ENCODE measurements at places on chromosomes 12 and 14. TPM values are rescaled to one million over a fixed set of nuclear protein-coding genes. Genes with fewer than 3 reads are reported as not detected.

DNA sequence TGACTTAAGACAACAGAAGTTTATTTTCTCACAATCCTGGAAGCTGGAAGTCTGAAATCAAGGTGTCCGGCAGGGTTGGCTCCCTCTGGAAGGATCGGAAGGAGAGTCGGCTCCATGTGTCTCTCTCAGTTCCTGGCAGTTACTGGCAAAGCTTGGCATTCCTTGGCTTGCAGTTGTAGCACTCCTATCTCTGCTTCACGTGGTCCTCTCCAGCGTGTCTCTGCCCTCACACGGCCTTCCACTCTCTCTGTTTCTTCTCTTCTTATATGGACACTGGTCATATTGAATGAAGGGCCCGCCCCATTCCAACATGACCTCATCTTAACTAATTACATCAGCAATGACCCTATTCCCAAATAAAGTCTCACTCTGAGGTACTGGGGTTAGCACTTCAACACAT, 60.1 kb upstream of the TUNAR start:
- no peaks in the 10 kb centered on the region for H3K36me3 ChIP-seq
- H3K27me3 ChIP-seq: no peaks in the 10 kb centered on the region
- no peak overlapping the region for H3K27ac ChIP-seq
- no peak overlapping the region for H3K4me3 ChIP-seq
- no peak for DNase-seq

- no peak overlapping the region for H3K4me3 ChIP-seq
- H3K36me3 ChIP-seq: no peaks in the 10 kb centered on the region
- no peaks in the 10 kb centered on the region for H3K4me1 ChIP-seq
- DNase-seq: no peak
- no peak overlapping the region for H3K27ac ChIP-seq
Measured at GRCh38 chr12:116771651-116772050, 33.5 kb downstream of the RNFT2 start.

GRCh38 chr14:35553808-35554207, 19.8 kb downstream of the INSM2 start:
- H3K4me3 ChIP-seq: no peak overlapping the region
- DNase-seq: no peak
- no peaks in the 10 kb centered on the region for H3K36me3 ChIP-seq
- H3K4me1 ChIP-seq: no peaks in the 10 kb centered on the region
- H3K27me3 ChIP-seq: no peaks in the 10 kb centered on the region

GRCh38 chr14:95396221-95396620, 76.5 kb upstream of the CLMN start:
- no peaks in the 10 kb centered on the region for H3K36me3 ChIP-seq
- no peaks in the 10 kb centered on the region for H3K4me1 ChIP-seq
- no peak overlapping the region for H3K27ac ChIP-seq
- no peak overlapping the region for H3K4me3 ChIP-seq

The FERMT2 gene
- polyA plus RNA-seq: not detected

DNA sequence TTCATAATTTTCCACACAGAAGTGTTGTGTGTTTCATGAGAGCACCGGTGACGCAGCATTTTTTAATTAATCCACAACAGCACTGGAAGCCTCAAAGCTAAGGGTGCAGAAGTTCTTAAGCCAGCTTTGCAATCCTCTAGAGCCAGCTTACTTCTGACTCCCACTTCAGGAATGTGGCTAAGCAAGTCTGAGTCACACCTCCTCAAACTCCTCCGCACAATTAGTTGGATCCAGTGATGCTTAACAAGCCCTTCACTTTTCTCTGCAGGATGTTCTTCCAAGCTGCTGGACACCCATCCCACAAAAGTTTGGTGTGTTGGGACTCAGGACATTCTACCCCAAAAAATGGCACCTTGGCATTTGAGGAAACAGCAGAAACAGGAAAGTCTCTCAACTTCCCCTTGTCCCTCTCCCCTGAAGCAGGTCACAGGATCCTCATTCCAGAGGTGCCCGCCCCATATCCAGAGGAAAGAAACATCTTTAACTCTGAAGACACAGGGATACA, 210.0 kb downstream of the PPM1H start:
- no peaks in the 10 kb centered on the region for H3K4me1 ChIP-seq
- H3K27ac ChIP-seq: no peak overlapping the region
- no peaks in the 10 kb centered on the region for H3K36me3 ChIP-seq
- no peak overlapping the region for H3K4me3 ChIP-seq

- no peak for DNase-seq
- no peak overlapping the region for H3K27ac ChIP-seq
- H3K4me3 ChIP-seq: no peak overlapping the region
Measured at GRCh38 chr14:21999402-21999801, 325.8 kb upstream of the OR4E1 start.

GRCh38 chr12:72289633-72290032, 17.5 kb downstream of the TRHDE start:
- H3K4me1 ChIP-seq: no peaks in the 10 kb centered on the region
- no peaks in the 10 kb centered on the region for H3K36me3 ChIP-seq
- no peak overlapping the region for H3K27ac ChIP-seq
- DNase-seq: no peak
- no peak overlapping the region for H3K4me3 ChIP-seq
- no peaks in the 10 kb centered on the region for H3K27me3 ChIP-seq

GRCh38 chr12:131829356-131829747, 1.2 kb downstream of the MMP17 start:
- no peak overlapping the region for H3K27ac ChIP-seq
- H3K27me3 ChIP-seq: peaks cover 28% of the 10 kb centered on the region
- H3K4me3 ChIP-seq: no peak overlapping the region
- H3K36me3 ChIP-seq: no peaks in the 10 kb centered on the region

DNA sequence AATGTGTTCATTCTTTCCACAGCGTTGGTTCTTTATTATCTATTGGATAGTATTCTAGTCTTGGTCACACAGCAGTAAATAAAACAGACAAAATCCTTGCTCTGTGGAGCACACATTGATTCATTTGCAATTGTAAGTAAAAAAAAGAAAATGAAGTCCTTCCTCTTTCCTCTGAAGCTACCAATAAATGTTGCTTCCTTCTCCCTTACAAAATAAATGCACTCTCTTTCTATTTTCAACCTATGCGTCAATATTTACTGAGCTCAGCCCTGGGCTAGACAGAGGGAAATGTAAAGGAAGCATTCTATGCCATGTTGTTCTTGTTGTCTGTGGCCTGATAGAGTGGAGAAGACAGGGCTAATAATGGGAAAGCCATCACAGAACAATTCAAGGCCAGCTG, 2.9 kb downstream of the ABHD12B start:
- no peak overlapping the region for H3K4me3 ChIP-seq
- no peaks in the 10 kb centered on the region for H3K36me3 ChIP-seq
- no peak for DNase-seq
- H3K27me3 ChIP-seq: peaks cover 27% of the 10 kb centered on the region
- H3K4me1 ChIP-seq: peaks cover 21% of the 10 kb centered on the region
- no peak overlapping the region for H3K27ac ChIP-seq

- no peak overlapping the region for H3K4me3 ChIP-seq
- peaks cover 10% of the 10 kb centered on the region for H3K27me3 ChIP-seq
Measured at GRCh38 chr12:1542599-1542998, 51.8 kb downstream of the FBXL14 start.

The NTN4 gene
- polyA plus RNA-seq: 5.2 TPM

GRCh38 chr14:24725311-24725710, 91.3 kb upstream of the GZMB start:
- H3K27me3 ChIP-seq: no peaks in the 10 kb centered on the region
- H3K4me1 ChIP-seq: no peaks in the 10 kb centered on the region
- no peak for DNase-seq
- no peak overlapping the region for H3K4me3 ChIP-seq

DNA sequence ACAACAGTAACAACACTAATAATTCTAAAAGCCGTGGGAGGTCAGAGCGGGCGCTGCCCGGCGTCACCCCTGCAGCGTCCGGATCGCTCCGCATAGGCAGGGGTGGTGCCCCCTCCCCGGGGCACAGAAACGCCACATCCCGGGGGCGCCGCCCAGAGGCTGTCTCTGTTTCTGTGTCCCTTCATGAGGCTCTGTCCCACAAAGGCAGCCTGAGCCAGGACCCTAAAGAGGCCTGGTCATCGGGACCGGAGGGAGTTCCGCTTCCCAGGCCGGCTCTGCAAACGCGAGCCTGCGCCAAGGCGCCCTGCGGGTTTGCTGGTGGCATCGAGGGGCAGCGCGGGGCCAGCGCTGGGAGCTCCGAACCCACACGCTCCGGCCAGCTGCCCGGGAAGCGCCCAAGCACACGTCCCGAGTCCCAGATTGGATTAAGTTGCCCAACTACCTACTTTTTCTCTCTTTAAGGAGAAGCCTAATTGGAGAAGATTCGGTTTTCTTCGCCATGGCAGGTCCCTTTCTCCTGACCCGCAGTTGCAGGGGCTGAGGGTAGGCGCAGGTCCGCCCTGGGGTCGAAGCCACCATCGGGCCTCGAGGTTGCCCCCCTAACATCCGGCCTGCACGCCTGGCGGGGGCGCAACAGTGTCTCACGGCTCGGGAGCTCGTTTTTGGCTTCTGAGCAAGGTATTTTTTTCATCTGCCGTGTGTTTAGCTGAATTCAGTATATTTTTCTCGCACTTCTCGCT, 421.7 kb downstream of the VRK1 start:
- no peak overlapping the region for H3K27ac ChIP-seq
- H3K4me1 ChIP-seq: peaks cover 10% of the 10 kb centered on the region
- H3K27me3 ChIP-seq: peaks cover 13% of the 10 kb centered on the region
- H3K36me3 ChIP-seq: no peaks in the 10 kb centered on the region

Data from CD4-positive, alpha-beta memory T cell (primary cell).